ENCODE measurements at places on chromosomes 5 and 9. TPM values are rescaled to one million over a fixed set of nuclear protein-coding genes. Genes with fewer than 3 reads are reported as not detected.

The CAVIN4 gene
- 1.0 TPM for polyA plus RNA-seq

The PTAR1 gene
- 29.5 TPM for polyA plus RNA-seq

The PLEKHG4B gene
- polyA plus RNA-seq: 2.0 TPM

The PTGR1 gene
- 88.5 TPM for polyA plus RNA-seq

The CYSRT1 gene
- 71.7 TPM for polyA plus RNA-seq

The ESM1 gene
- 2.9 TPM for polyA plus RNA-seq

The FAM221B gene
- polyA plus RNA-seq: 0.10 TPM

The EGR1 gene
- polyA plus RNA-seq: 371 TPM

The BTNL8 gene
- polyA plus RNA-seq: 135 TPM

The MYO10 gene
- 30.7 TPM for polyA plus RNA-seq

The HAVCR1 gene
- 0.48 TPM for polyA plus RNA-seq

The CRB2 gene
- polyA plus RNA-seq: 2.3 TPM

The FYB1 gene
- 6.8 TPM for polyA plus RNA-seq

The IL12B gene
- polyA plus RNA-seq: 0.09 TPM

The VAV2 gene
- polyA plus RNA-seq: 48.4 TPM

The ANKRD34B gene
- polyA plus RNA-seq: not detected

The SMU1 gene
- polyA plus RNA-seq: 20.6 TPM

The KLHL3 gene
- 7.2 TPM for polyA plus RNA-seq

The GARNL3 gene
- 24.0 TPM for polyA plus RNA-seq

The NR4A3 gene
- 1.4 TPM for polyA plus RNA-seq

The INSL6 gene
- 0.51 TPM for polyA plus RNA-seq

The TYRP1 gene
- polyA plus RNA-seq: 0.37 TPM

The BARX1 gene
- polyA plus RNA-seq: 0.06 TPM

The ZBED3 gene
- 16.6 TPM for polyA plus RNA-seq

The FOXD4 gene
- polyA plus RNA-seq: 0.42 TPM

The PHF24 gene
- 1.6 TPM for polyA plus RNA-seq

The SAXO1 gene
- polyA plus RNA-seq: 0.06 TPM

The ECSCR gene
- 21.6 TPM for polyA plus RNA-seq

The GDNF gene
- 4.2 TPM for polyA plus RNA-seq

The BOD1 gene
- polyA plus RNA-seq: 76.7 TPM
